ENCODE measurements at places on chromosomes 7 and 10.

DNA sequence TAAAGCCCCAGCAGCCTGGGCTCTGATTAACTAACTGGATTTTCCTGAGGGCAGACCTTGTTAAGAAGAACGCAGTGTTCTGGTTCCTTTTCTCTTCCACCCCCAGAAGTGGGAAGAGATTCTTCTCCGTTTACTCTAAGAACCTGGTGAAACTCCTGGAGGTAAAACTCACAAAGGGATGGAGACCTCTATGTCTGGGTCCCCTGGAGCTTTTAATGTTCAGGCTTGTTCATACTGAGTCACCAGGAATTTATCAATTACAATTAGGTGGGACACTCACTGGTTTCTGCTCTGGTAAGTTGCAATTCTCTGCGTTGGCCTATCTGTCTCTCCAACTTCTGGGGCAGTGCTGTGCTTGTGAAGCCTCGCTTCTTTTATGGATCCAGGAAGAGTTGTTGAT is 73.3 kb upstream of the CACNB2 start:
- DNase-seq: no peak

DNA sequence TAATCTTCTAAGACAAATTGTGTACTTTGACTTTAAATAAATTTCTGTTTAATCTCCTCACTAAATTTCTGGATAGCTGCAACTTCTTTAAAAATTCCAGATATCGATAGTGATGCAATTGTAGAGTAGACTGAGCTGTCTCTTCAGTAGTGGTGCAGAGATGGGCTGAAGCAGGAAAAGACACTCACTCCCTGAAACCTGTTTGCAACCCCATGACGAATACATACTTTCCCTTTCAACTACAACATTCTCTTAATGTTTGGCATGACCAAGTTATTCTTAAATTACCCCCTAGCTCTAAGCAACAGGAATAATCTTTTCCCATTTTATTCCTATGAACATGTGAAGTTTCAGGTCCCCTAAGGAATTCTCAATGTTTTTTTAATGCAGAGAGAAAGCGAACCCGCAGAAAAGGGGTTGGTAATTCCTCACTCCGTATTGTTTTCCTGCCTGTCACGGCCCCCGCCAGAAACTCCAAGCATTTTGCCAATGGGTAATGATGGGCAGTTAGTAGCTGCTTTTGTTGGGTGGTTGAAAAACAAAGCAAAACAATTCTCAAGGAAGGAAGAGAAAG is 1.3 kb downstream of the THSD7A start:
- DNase-seq: no peak

DNA sequence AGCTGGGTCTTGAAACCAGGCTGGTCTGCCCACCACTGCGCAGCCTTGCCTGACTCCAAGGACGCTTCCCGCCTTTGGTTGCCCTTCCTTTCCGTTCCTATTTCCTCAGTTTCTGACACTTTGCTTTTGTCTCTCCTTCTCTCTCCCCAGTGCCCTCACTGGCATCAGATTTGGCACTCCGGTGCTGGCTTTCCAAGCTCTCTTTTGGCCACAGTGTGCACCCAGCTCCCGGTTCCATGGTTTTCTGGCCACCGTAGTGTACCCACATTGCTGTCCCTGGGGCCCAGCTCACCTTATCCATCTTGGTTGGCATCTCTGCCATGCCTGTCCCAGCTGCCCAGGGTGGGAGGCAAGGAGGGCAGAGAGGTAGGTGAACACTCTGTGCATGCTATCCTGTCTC is 142.2 kb downstream of the PLXNA4 start:
- no peak for DNase-seq

- DNase-seq: no peak
Observed at GRCh38 chr7:116836911-116837310, 25.5 kb upstream of the CAPZA2 start.

GRCh38 chr7:126236261-126236660 is 1016.5 kb downstream of the GRM8 start:
- DNase-seq: no peak

DNA sequence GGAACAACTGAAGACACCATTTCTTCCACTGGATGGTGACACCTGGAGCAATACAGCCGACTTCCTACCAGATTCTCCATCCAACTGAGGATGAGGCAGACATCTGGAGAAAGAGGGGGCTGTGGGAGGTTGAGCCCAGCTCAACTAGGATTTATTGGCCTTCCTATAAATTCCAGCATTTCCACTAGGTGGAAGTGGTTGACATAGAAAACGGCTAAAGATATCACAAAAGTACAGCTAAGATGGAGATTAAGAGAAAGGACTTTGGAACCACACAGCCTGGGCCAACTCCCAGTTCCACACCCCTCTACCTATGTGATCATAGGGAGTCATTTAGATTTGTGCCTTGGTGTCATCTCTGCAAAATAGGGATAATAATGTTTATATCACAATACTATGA is 61.3 kb upstream of the CAV2 start:
- no peak for DNase-seq

DNA sequence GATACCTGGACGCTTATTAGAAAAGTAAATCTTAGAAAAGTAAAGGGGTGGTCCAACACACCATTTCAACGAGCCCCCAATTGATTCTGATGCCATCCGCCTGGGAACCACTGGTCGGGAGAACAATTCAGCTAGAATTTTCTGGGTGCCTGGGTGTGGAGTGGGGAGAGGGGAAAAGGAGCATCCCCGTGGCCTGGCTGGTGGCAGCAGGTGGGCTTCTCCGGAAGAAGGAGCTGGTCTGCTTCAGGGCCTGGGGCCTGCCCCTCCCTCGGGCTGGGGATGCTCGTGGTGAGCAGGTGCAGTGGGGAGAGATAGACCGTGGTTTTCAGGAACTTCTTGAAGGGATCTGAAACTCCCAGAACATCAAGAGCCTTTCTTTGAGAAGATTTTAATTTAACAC is 39.9 kb upstream of the DUSP5 start:
- DNase-seq: no peak

- peak; percentile 96 for DNase-seq
Observed at GRCh38 chr10:132516771-132517725, 20.5 kb upstream of the INPP5A start.

DNA sequence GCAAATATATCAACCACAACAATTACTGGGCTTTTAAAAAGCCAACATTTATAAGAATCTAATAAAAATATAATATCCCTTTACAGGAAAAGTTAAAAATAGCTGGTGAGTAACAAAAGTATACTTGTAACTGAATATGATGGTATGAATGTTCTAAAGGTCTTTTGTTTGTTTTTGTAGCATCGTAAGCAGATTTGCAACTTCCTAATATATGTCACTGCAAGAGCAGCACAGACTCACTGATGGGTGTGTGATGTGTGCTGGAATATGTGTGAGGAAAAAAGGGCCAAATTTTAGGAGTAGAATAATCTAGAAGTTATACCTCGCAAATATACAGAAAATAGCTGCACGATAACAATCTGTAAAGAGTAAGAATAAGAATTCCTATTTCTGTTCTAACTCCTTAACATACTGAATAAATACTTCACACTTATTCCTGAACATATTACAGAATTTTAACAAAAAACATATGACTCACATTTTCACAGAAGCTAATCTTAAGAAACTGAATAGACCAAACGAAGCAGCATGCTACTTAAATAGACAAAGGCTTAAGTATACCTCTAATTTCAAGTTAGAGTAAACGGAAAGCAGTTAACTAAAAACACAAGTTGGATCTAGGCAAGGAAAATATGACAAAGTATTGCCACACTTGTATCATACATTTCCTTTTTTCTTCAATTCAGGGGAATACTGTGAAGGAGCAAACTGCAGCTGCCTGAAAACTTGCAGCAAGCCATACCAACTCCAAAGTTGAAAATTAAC is 9.6 kb downstream of the ETV1 start:
- DNase-seq: no peak

DNA sequence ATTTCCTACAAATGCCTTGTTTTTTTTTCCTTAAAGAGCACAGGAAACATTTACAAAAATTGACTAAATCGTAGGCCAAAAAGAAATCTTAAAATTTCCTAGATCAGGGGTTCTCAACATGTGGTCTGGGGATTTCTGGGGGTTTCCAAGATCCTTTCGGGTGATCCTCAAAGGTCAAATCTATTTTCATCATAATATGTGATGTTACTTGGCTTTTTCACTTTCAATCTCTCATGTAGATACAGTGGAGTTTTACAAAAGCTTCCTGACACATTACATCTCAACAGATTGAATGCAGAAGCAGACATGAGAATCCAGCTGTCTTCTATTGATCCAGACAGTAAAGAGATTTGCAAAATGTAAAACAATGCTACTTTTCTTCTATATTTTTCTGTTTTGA is 497.3 kb downstream of the INHBA start:
- no peak for DNase-seq

DNA sequence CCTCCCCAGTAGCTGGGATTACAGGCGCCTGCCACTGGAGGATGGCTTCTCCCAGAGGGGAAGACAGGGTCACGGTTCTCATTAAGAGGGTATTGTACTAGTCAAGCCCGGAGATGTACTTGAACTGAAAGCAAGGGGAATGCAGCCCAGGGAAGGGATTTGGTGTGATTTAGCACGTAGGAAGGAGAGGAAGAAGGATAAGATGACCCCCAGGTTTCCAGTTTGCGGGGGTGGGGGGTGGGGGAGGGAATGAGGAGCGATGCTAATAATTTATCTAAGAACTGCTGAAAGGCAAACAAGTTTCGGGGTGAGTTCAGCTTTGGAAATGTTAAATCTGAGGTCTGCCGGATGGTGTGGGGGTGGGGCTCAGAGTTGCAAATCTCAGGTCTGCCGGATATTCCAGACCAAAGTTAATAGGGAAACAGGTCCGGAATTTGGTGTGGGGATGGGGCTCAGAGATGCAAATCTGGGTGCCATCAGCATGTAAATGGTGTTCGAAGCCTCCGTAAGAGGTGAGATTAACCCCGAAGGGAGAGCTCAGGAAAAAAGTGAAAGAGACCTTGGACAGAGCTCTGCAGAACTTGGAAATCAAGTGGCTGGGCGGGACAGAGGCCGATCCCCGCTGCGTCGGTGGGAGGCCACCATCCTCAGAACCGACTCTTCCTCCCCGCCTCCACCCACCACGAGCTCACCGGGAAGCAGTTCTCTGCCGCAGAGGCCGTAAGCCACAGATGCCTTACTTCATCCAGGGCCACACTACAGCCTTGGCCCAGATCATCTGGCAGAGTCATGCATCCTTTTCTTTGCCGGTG is 1.6 kb upstream of the SEPHS1 start:
- peak; percentile 79 for DNase-seq

DNA sequence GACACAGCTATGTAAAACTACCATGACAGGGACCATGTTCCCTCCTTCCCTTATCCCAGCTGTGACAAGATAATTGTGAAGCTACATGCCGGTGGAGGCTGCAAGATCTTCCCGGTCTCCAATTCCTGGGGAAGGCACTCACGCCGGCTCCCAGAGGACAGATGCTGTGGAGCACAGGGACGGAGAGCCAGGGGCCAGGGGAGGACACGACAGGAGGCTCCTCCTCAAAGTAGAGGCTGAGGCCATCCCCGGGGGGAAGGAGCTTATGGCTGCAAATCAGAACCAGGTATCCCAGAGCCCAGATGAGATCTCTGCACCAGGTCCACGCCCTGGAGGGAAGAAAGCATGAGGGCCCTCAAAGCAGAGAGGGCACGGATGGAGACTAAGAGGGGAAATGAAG is 286.2 kb downstream of the TCERG1L start:
- no peak for DNase-seq

DNA sequence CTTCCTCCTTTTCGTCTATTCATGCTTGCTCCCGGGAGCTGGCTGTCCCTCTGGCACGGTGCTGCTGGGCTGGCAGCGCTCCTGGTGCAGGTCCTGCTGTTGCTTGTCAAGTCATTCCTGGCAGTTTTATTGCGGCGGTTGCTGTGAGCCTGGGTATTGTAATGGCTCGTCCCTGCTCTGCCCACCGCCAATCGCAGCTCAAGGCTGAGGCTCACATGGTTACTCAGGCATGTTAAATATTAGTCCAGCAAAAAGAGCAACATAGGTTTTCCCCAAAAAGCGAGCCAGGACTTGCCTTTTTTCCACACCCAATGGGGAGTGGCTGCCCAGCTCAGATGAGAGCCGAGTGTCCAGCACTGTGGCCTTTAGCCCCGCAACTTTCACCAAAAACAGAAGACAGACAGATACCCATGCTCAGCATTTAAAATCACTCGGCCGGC is 492.9 kb upstream of the FOXK1 start:
- DNase-seq: peak; percentile 91

- DNase-seq: no peak
Observed at GRCh38 chr10:119409385-119409784, 133.1 kb downstream of the RGS10 start.

GRCh38 chr7:64653721-64654401 is 12.1 kb upstream of the ZNF107 start:
- DNase-seq: no peak

GRCh38 chr7:35975851-35976454 is 175.1 kb downstream of the SEPTIN7 start:
- DNase-seq: no peak

DNA sequence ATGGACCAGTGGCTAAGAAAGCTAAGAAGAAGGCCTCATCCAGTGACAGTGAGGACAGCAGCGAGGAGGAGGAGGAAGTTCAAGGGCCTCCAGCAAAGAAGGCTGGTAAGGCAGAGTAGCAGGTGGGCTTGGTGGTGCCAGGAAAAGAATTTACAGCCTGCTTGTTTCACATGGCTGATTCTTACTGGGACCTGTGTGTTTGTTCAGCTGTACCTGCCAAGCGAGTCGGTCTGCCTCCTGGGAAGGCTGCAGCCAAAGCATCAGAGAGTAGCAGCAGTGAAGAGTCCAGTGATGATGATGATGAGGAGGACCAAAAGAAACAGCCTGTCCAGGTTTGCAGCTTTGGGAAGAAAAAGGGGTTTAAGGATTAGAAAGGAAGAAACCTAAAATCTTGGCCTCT is 5.0 kb downstream of the NOLC1 start:
- no peak for DNase-seq

GRCh38 chr10:88154596-88155250 is 291.3 kb downstream of the PTEN start:
- DNase-seq: no peak
